AG09309 (cell line): ENCODE measurements at places on chromosomes 6 and 20.
A peak's percentile ranks its signal among the peaks of the same experiment; 100 is the strongest.

DNA sequence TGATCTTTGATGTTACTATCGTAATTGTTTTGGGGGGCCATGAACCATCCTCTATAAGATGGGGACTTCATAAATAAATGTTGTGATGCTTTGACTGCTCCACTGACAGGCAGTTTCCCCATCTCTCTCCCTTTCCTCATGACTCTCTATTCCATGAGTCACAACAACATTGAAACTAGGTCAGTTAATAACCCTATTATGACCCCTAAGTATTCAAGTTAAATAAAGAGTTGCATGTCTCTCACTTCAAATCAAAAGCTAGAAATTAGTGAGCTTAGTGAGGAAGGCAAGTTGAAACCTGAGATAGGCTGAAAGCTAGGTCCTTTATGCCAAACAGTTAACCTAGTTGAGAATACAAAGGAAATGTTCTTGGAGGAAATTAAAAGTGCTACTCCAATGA lies 491.0 kb downstream of the HAO1 start:
- DNase-seq = no peak

DNA sequence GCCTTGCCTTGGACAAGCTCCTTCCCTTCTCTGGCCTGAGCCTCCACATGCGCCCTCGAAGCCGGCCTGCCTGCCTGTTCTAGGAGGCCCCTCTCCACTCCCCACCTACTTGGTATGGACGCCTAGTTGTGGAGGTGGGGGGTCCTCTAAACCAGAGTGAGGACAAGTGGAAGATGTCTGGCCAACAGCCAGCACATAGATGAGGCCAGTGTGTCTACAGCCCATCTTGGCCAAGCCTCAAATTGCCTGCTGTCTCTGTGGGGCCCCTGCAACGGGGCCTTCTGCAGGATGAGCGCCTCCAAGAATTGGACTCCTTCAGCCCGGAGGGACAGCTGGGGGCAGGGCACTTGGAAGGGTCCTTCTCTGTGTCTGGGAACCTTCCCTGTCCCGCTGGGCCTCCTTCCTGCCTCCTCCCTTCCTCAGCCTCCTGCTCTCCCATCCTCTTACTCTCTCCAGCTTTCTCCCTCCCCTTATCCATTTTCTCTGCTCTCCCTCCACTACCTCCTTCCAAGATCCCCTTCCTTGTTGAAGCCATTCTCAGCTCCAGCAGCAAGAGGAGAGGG lies 1.6 kb downstream of the MDFI start:
- DNase-seq = no peak

- no peak for DNase-seq
Observed at GRCh38 chr6:37162740-37163139, 7.2 kb upstream of the PIM1 start.

DNA sequence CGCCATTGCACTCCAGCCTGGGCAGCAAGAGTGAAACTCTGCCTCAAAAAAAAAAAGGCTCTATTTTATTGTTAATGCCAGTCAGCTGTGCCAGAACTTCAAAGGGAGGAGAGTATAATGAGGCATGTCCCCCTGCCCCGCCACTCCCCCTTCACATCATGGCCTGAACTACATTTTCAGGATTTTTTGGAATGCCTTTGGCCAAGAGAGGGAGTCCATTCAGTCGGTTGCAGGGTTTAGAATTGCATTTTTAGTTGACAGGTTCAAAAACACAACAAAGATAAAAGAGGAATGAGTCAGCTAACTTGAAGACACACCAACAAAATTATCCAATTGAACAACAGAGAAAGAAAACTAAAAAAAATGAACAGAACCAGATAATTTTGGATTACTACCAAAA lies 59.1 kb downstream of the CEP43 start:
- no peak for DNase-seq

DNA sequence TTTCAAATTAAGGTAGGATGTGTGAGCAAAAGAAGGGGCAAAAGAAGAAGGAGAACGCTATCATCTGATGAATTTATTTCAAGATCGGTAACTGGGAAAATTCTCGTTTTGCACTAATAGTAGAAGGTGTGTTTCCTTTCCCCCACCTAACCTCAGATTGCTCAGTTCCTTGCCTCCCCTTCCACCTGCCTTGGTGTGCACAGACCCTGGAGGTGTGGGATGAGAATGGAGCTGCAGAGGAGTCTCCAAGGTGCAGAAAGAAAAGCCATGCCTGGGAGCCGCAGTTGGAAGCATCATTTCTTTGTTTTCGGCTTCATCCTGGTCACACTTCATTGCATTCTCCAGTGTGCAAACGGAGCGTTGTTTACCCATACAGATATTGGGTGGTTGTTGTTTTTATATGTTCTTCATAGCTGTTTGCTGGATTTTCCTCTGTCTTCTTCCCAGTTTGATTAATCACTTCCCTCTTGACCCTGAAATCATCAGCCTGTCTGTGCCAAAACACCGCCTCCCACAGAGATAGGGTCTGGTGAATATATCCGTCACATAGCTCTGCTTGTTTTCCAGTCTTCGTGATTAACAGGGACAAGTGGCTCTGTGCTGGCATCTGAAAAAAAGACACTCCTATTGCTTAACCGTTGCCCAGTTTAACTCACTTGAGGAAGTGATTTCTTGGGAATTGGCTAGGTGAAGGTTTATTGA lies 40.2 kb upstream of the NEDD9 start:
- DNase-seq = no peak

DNA sequence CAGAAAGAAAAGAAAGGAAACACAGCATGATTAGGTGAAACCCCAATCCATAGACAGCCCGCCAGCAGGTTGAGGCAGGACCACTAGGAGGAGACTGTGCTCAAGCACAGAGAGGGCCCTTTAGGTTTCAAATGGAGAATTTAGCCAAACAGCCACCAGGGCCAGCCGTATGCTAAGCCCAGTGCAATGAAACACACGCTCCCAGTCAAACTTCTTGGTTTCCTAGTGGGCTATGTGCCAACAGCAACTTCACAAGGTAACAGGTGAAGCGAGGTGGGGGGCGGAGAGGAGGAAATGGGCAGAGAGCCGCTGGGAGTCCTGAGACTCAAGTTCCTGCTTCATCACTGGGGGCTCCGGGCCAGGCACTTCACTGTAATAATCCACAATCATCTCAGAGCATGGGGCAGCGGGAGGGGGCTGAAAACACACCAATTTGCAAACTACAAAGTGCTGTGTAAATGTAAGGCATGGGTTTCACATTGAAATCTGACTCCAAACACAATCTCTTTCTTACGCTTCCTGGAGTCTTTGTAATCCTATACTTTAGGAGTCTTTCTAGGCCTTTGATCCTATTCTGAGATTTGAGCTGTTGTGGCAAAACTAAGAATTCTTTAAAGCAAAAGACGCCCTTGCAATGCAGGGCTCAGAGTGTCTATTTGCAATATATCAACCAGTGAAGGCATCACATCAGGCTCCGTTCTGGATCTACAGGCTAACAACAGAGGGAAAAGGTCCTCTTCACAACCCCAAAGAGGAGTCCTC lies 117.3 kb downstream of the OPRM1 start:
- DNase-seq = no peak

- DNase-seq = no peak
Observed at GRCh38 chr6:28134015-28134414, 7.7 kb upstream of the ZKSCAN8 start.

DNA sequence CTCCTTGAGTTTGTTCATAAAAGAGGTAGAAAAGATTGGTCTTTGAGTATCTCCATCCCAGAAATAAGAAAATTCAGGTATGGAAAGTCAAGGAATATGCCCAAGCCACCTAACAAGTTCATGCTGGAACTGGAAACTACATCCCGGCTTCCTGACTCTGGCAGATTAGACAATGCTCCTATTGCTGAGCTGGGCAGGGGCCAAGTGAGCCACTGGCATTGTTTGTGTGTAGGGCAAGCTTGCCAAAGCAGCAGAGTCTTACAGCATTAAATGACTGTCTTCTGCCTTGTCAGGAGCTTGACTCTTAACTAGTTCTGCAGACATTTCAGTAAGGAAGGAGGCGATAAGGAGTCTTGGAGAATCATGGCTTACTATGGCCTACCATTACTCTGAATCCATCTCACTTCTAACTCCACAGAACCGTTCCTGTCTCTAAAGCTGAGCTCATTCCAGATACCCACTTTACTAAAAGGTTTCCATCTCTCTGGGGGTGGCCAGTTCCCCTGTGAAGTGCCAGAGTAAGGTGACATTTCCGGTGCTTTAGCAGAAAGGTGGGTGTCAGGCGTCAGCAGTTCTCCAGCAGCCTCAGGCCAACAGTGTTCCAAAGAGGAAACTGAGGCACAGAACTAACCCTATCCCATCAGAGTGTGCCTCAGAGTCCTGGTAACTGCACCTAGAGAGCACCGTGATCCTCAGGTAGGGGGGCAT lies 30.1 kb downstream of the PRDM1 start:
- no peak for DNase-seq

- no peak for DNase-seq
Observed at GRCh38 chr6:105814745-105815536, 271.2 kb upstream of the PRDM1 start.

DNA sequence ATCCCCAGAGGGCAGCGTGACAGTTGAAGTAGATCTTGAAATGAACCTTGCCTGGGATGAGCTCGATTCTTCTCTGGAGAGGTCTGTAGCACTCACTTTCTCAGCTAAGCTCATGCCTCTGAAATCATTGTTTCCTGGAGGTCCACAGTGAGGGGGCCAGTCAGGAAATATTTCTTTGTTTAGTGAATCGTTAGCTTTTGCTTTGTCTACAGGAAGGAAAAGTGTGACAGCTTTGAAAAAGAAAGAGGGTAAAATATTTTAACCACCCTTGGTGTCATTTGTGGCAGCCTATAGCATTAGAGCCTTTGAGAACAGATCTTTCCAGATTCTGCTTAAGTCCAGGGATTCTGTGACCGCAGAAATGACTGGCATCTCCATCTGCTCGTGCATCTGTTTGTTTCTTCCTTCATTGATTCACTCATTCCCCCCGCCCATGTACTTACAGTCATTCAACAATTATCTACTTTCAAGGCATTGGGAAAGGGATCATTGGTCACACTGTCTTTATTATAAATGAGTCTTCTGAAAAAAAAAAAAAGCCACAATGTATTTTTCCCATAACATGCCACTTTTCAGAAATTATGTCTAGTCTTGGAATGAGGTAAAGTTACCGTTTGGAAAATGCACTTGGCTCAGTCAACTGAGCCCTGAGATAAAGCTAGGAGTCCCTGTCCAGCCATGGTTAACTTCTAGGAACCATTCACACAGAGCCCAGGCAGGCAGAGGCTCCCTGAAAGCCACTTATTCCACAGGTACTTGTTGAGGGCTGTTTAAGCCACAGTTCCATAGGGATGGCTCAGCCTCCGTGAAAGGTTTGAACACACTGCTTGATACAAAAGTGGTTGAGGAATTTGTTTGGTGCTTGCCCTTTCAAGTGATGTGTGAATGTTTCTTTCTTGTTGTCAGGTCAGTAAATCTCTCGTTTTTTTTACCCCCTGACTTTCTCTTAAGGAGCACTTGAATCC lies 86.0 kb downstream of the TIAM2 start:
- DNase-seq = no peak

DNA sequence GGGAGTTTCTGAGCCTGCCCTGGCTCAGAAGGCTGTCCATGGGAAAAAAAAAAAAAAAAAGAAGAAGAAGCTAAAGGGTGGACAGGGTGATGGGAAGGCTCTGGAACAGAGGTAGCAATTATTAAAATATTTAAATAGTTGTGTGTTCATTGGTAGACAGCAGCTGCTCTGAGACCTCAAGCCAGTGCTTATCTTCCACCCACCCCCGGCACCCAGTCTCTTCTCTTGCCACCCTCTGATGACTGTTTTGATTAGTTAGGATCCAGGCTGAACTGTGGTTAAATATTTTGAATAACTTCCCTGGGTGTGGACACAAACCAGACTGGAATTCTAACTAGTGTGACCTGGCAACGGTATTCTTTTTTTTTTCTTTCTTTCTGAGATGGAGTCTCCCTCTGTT lies 16.9 kb upstream of the SRSF3 start:
- DNase-seq = peak; percentile 90

GRCh38 chr20:8145246-8146168 lies 13.4 kb downstream of the PLCB1 start:
- DNase-seq = no peak

- no peak for DNase-seq
Observed at GRCh38 chr6:89828988-89829471, 650 bp upstream of the CASP8AP2 start.

- no peak for DNase-seq
Observed at GRCh38 chr20:46119028-46119546, 973 bp downstream of the CD40 start.

DNA sequence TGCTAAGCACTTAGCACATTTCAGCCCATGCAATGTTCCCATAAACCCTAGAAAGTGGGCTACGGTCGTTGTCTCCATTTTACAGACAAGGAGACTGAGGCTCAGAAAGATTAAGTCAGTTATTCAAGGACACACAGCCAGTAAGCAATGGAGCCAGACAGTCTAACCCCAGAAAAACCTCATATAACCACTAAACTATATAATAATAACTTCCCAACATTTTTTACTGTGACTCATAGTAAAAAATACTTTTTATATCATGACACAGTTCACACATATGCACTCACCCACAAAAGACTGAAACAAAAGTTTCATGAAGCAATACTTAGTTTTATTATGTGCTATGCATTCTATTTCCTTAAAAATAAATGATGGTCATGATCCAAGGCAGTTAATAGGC lies 66.2 kb upstream of the EYA2 start:
- DNase-seq = peak; percentile 47

DNA sequence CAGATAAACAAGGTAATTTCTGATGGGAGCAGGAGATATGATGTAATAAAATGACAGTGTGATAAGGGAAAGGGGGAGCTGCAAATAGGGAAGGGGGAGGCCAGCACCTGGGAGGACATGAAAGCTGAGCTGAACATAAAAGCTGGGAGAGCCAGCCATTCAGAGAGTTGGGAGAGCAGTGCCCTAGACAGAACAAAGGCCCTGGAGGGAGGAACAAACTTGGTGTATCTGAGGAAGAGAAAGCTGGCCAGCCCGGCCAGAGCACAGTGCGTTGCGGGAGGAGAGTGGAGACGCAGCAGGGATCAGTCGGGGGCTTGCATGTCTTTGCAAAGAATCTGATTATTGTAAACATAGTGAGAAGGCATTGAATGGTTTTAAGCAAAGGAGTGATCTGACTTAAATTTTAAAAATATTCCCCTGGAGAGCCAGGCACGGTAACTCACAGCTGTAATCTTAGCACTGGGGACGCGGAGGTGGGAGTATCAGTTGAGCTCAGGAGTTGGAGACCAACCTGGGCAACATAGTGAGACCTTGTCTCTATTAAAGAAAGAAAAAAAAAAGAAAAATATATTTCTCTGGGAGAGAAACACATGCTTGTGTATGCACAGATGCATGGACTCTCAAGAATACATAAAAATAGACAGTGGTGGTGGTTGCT lies 318.2 kb downstream of the ZFAND3 start:
- DNase-seq = no peak

GRCh38 chr6:125197795-125198269 lies 44.3 kb downstream of the TPD52L1 start:
- peak; percentile 14 for DNase-seq

- DNase-seq = no peak
Observed at GRCh38 chr20:4720977-4721349, 746 bp upstream of the PRND start.

- no peak for DNase-seq
Observed at GRCh38 chr20:41748756-41749582, 130.8 kb upstream of the CHD6 start.
